ENCODE measurements at places on chromosomes 12 and 14.

DNA sequence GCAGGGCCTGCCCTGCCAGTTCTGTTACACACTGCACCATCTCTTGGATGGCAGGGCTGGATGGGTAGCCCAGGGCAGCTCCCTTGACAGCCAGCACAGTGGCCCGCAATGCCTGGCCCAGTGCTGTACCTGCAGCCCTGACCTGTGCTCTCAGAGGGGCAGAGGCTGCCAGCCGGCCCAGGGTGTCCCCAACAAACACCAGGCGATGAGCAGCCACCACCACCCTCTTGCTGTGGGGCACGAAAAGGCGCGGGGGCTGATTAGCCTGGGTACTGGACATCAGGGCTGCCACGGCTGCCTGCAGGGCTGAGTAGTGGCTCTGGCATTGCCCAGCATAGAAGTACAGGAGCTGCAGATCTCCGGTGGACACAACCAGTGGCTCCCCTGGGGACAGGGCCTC lies 4.6 kb upstream of the SLC22A17 start:
- no peak for DNase-seq

DNA sequence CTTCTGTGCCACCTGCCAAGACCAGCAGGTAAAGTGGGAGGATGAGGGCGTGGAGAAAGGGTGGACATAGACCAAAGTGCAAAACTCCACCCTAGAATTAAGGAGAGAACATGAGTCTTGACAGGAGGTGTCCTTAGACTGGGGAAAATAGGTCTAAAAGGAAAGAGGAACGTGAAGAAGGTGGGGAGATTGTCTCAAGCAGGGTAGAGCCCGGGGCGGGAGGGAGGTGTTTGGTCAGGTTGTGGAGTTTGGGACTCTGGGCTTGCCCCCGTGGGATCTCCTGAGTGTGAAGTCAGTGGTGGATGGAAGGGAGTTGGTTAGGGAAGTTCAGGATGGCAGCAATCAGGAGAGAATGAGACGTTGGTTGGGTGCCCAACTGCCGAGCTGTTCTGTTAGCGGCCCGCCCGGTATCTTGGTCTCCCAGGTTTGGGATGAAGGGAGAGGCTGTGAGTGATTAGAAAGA lies 386 bp downstream of the DGKA start:
- no peak for DNase-seq

DNA sequence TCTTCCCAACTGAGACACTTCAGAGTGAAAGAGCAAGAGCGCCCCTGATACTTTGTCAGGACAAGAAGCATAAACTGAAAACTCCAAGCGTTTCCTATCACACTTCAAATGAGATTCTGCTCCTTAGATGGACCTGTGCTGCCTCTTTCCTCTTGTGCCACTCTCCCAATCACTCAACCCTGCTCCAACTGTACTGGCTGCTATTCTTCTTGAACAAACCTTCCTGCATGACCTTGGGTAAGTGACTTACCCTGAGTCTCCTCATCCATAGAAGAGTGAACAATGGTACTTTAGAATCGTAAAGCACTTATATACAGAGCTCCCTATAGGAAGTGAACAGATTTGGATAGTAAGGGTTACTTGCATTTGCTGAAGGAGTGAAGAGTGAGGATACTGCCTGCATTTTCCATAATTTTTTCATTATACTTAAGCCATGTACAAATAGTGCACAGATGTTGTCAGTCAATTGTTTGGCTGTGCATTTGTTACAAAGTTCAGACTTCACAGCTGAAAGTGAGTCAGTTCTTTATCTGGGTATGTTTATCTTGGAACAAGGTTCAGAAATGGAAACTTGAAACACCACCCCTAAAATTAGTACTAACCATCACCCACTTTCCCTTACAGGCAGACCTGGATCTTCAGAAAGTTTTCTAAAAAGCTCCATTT lies 10.8 kb downstream of the MTERF2 start:
- no peak for DNase-seq

DNA sequence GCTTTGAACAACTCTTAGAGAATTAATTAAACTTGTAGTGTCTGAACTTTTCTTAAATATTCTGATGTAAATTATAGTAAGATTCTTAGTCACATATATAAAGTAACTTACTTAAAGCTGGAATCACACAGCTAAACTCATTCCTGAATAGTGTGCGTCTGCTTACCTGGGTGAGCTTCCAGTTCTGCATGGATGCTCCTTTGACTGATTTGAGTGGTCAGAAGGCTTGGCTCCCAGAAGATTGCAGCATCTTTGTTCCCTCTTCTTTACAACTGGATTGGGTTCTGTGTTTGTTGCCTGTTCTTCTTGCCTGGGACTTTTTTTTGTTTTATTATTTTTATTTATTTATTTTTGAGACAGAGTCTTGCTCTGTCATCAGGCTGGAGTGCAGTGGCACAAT lies 66.5 kb upstream of the ASPG start:
- no peak for DNase-seq

DNA sequence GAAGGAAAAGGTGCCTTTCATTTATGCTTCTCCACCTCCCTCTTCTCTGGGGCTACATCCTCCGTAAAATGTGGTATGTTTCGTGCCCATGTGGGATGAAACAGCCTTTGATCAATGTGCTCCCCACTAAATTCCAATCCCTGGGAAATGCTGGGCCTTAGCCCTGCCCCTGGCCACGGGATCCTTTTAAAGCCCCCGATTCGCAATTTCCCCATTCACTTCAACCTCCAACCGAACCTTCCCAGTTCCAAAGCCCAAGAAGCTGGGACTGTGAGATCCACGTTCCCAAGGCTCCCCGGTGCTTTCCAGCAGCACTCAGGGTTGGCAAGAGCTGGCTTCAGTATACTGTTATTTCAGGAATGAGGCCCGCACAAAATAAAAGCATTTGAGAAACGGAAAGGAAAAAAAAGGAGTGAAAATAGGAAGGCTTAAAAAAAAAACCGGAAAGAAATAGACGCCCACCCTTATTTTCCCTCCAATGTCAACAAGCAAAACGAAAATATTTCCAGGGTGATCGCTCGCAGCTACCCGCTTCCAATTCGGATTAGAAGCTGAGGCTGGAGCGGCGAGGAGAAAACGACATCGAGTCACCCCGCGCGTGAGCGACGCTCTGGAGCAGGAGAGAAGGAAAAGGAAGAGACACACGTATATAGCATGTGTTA lies 1.3 kb upstream of the FOXG1 start:
- no peak for DNase-seq

GRCh38 chr12:18462442-18462841 lies 201.1 kb downstream of the PIK3C2G start:
- no peak for DNase-seq

DNA sequence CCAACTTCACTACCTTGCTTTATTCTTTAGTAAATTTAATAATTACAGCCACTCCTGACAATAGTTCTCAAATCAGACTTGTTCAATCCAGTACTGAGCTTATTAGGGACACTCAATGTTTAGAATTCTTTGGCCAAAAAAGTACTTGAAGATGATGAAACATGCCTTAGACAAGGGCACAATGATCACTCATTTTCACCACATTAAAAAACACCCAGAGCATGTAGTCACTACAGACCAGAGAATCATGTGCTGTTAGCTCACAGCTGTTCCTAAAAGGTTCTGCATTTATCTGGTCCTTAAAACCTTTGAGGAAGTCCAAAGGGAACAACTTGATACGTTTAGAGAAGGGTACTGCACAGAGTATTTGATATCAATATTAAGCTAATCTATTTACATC lies 98.7 kb downstream of the INSM2 start:
- no peak for DNase-seq

DNA sequence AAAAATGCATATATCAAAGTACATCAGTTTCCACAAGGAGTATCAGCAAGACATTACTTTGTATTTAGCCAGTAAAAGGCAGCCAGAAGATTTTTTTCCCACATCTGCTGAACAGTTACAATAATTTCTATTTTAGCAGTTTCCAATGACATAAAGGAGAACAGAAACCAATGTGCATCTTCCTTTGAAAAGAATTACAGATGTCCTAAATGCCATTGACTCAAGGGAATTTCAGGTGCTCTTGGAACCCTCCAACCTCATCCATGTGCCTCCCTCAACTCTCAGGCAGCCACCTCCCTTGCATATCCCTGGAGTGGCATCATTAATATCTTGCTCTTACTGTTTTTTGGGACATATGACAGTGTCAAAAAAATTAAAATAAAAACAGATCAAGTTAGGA lies 62.2 kb upstream of the ST8SIA1 start:
- no peak for DNase-seq

DNA sequence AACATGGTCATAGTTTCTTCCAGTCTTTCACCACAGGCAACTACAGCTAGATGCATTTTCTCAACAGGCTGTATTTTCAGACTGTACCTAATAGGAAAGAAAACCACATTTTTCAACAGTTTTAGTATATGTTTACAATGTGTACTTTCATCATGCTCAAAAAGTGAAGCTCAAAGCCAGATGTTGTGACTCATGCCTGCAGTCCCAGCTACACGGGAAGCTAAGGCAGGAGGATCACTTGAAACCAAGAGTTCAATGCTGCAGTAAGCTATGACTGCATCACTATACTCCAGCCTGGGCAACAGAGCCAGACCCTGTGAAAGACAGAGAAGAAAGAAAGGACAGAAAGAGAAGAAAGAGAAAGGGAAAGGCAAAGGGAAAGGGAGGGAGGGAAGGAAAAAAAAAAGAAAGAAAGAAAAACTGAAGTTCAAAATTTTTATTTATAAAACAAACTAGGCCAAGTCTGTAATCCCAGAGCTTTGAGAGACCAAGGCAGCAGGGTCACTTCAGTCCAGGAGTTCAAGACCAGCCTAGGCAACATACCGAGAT lies 25.5 kb downstream of the GXYLT1 start:
- no peak for DNase-seq

DNA sequence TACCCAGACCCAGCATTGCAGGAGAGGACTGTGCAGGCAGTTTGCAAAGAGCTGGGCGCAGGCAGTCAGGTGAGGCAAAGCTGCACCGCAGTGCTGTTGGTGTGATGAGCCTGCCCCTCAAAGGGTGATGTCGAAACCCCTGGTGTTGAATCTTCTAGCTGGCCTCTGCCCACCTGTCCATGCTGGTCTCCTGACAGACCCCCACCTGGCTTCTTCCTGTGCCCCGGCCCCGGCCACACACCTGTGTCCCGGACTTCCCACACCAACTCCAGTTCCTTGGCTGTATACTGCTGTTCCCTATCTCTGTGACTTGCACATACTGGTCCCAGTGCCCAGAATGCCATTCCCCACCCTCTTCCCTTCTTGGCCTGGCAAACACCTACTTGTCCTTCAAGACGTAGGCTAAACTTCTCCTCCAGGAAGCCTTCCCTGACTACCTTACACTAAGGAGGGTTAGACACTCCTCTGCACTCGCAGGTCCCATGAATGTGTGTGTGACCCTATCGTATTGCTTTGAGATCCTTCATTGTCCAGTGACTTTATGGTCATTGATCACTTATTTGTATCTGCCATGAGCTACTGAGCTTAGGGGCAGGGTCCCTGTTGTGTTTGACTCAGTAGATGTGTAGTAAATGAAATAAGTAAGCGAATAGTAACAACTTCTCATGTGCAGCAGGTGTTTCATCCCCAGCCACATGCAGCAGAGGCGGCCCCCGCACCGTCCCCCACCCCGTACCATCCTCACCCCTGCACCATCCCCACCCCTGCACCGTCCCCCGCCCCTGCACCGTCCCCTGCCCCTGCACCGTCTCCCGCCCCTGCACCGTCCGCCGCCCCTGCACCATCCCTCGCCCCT lies 37.4 kb downstream of the ESRRB start:
- no peak for DNase-seq

GRCh38 chr14:23380197-23380914 lies 3.5 kb downstream of the CMTM5 start:
- DNase-seq, result no peak

- DNase-seq, result no peak
Measured at GRCh38 chr12:30732954-30733637, 21.7 kb downstream of the CAPRIN2 start.

- DNase-seq, result no peak
Measured at GRCh38 chr12:116174006-116174405, 103.5 kb downstream of the MED13L start.

Measured in NAMALWA (cell line).